Activated CD4-positive, alpha-beta memory T cell treated with anti-CD3 and anti-CD28 coated beads for 36 hours (primary cell): ENCODE measurements at places on chromosomes 4 and X. TPM values are rescaled to one million over a fixed set of nuclear protein-coding genes. Genes with fewer than 3 reads are reported as not detected.

GRCh38 chr4:178976861-178977260 lies 1534.6 kb upstream of the AGA start:
- no peak for DNase-seq

DNA sequence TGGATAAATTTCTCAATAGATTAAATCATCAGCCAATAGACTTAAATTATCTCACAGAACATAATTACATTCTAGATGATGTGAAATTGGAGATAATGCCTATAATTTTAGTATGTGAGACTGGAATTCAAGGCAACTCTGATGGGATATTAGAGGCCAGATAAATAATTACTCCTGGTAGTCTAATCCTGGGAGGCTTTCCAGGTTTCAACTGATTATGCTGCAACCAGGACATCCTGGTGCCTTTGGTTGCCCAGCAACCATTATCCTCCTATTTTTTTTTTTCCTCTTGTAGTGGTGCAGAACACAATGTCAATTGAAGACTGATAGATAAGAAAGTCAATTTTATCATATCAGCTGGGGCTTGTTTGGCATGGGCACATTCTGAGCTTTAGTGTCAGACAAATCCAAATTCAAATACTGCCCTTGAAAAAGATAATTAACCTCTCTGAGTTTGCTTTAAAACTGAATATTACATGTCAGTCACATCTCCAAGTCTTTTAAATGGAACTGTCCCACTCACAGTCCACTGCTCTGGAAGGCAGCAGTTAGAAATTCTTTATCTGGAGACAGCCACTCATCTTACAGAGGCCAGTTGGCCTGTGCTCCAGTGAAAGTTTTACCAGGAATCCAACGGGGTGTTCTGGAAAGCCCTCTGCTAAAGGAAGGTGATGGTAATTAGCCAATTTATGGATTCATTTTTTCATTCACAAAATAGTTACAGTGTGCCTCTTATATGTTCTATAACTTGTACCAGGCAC lies 95.3 kb upstream of the GUCY1A1 start:
- DNase-seq: no peak

DNA sequence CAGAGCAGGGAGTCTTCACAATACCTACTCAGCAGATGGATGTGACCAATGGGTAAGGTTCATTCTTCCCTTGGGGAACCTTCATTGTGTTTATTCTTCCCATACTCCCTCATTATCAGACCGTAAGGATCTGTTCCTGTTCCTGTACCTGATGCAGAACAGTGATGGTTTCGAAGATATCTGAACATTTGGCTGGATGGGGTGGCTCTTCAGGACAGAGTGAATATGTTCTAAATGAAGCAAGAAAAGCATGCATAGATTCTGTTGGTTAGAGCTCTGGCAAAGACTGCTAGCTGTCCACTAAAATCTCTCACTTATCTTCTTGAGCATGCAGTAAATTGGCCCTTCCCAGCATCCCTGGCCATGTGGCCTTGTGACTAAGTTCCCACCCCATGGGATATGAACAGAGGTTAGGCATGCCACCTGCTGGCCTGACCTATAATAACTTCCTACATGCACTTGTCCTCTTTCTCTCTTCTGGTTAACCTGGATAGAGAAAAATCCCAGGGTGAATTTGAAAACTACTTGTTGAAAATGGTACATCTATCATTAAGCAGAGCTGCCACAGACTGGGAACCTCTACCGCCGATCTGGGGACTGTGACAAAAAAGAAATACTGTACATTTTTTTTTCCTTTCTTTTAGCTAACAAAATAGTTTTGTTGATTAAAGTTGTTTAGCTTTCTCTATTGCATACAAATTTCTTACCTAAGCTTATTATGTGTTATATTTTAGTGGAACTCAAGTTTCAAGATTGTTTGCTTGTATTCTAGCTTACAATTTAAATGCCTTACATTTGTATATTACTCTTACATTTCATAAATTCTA lies 60.0 kb upstream of the BANK1 start:
- DNase-seq: peak; percentile 68

DNA sequence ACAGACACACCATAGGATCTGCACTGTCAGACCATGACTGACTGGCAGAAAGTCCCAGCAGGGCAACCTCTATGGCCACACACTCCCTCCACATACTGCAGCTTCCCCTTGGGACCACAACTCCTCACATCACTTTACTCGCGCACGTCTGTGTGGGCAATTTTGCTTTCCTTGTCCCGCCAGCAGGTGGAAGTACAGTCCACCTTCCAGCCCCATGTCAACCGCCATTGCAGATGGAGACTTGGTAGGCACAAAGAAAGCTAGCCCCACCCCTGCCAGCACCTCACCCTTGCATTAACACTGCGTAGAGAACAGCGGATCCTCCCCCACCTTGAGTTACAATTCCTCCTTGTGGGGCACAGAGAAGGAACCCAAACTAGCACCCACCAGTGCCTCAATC lies 74.4 kb upstream of the NAP1L2 start:
- DNase-seq: no peak

GRCh38 chr4:38965866-38966265 lies 66.3 kb downstream of the TMEM156 start:
- no peak for DNase-seq

SGMS2 gene
- total RNA-seq: 0.36 TPM

DNA sequence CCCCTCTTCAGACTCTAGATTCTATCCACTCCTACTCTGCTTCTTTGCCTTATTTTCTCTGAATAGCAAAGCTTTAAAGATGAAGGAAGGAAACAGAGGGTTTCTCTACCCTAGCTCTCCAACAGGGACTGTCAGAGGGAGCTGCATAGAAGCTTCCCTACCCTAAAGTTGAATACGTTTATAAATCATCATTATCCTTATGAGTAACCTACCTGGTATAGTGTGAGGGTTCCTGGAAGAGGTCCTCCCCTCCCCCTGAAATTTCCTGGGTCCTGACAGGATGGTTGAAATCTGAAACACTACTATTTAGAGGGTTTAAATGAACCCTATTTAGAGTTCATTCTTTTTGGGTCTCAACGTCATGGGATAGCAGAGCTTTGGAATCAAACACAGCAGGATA lies 187.0 kb upstream of the RBPJ start:
- peak; percentile 50 for DNase-seq

TTC29 gene
- total RNA-seq: not detected

DNA sequence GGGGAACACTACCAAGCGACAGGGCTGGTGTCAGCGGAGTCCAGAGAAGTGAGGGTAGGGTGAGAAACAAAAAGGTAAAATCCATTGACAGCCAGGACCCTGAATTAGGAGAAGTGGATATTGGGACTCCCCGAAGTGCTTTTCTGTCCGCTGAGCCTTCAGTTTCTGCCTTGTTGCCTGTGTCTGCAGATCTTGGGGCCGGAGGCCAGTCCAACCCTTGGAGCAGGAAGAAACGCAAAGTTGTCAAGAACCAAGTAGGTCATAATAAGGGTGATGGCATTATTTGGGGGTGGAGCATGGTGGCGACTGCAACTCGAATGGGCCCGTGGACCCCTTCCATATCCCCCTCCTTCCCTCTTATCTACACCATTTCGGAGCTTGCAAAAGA lies 1.0 kb downstream of the ARMCX1 start:
- DNase-seq: no peak

DNA sequence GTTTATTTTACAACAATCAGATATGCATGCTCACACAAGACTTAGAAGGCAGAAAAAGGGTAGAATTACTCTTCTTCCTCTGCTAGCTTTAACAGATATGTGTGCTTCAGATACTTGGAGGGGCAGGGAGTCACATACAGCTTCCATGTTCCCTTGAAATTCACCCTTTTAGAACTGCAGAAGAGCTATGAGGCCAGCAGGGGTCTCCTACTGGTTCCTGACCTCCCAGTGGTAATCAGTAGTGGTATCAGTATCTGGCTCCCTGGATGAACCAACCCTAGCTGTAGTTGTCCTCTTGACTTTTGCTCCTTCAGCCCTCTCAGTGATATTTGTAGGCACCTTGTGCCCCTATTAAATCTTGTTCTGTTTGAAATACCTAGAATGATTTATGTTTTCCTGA lies 81.5 kb downstream of the RCHY1 start:
- DNase-seq: no peak

- DNase-seq: no peak
Observed at GRCh38 chrX:120474085-120474484, 5.0 kb upstream of the LAMP2 start.

- DNase-seq: peak; percentile 71
Observed at GRCh38 chrX:13742397-13743176, 8.0 kb downstream of the OFD1 start.

- DNase-seq: no peak
Observed at GRCh38 chr4:48484494-48485168, 1.5 kb downstream of the SLC10A4 start.

DNA sequence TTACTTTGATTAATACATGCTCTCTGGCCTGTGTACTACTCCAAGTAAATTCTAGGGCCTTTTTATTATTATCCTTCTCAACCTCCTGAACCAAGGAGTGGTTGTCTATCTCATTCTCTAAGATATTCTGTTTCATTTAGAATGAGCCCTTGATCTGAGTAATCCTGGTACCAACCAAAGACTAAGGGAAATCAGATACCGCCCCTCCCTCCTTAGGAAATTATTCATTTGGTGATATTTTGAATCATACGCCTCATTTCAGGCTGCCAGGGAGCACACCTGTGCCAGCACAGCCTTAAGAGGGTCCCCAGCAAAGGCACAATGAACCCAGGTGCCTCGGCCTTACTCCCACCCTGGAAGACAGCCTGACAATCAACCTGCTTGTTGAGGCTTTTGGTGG lies 73.2 kb upstream of the STARD8 start:
- DNase-seq: peak; percentile 14

DNA sequence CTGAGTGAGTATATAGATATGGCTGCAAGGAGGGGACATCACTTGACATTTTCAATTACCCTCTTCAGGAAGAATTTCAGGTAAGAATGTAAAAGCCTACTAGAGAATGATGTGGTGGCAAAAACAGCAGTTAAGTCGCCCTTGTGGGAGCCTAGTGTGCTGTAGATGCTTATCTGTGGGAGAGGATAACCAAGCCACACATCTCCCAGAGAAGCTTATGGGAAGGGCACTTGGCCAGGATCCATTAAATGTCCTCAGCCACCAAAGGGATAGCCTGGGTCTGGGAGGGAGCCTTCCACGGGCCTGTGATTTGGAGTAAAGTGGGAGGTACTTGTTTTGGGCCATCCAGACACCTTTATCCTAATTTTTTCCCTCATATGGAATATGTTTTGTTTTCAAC lies 41.3 kb upstream of the BCLAF3 start:
- DNase-seq: no peak

DNA sequence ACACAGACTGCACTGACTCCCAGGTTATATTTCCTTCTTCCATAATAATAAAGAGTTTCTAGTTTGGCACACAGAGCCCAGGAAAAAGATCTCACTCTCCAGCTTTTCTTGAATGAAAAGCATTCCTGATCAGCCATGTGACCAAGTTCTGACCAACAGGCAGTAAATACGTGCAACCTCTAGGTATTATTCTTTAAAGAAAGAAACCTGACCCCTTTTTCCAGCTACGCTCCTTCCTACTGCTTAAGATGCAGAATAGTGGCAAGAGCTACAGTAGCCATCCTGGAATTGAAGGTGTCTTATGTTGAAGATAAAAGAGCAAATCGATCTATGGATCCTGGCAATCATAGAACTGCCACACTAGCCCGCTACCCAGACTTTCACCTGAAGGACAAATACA lies 76.7 kb downstream of the LRBA start:
- no peak for DNase-seq

- DNase-seq: no peak
Observed at GRCh38 chr4:52950226-52950625, 88.1 kb downstream of the RASL11B start.

NAT8L gene
- total RNA-seq: 0.29 TPM

GRCh38 chrX:23788946-23789345 lies 6.0 kb downstream of the SAT1 start:
- DNase-seq: no peak

- DNase-seq: no peak
Observed at GRCh38 chr4:16772366-16772850, 126.0 kb downstream of the LDB2 start.

KIAA1210 gene
- total RNA-seq: not detected

DNA sequence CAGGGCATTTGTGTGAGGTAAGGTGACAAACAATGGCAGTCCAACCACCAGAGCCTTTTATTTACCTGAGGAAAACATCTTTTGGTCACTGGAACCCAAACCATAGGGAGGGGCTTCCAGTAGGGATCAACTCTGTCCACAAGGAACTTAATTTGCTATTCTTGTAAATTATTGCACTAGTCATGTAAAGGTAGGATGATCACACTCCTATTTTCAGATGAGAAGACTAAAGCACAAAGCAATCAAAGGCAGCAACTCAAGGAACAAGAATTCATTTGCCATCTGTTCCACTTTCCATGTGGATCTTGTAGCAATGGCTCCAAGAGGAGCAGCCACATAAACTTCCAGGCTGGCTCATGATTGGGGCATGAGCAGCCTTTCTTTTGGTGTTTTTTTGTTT lies 35.3 kb downstream of the CD99L2 start:
- DNase-seq: no peak

DNA sequence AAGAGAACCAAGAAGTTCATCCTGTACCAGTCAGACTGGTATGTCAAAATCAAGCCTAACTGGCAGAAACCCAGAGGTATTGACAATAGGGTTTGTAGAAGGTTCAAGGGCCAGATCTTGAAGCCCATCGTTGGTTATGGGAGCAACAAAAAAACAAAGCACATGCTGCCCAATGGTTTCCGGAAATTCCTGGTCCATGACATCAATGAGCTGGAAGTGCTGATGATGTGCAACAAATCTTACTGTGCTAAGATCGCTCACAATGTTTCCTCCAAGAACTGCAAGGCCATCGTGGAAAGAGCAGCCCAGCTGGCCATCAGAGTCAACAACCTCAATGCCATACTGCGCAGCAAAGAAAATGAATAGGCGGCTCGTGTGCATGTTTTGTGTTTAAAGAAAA lies 172.7 kb upstream of the MED14 start:
- DNase-seq: no peak

FAM184B gene
- not detected for total RNA-seq

RNF175 gene
- not detected for total RNA-seq

- DNase-seq: peak; percentile 9
Observed at GRCh38 chr4:167234316-167234881, at the start of gene SPOCK3. Gene SPOCK3, minus strand, starts transcription at chr4:167234494.

TBX22 gene
- not detected for total RNA-seq
